ENCODE measurements at places on chromosomes 5 and 9. TPM values are rescaled to one million over a fixed set of nuclear protein-coding genes. Genes with fewer than 3 reads are reported as not detected.

GRCh38 chr9:137679249-137679648 lies 60.4 kb downstream of the EHMT1 start:
- H3K4me1 ChIP-seq, result peaks cover 9% of the 10 kb centered on the region
- no peaks in the 10 kb centered on the region for H3K36me3 ChIP-seq
- H3K27me3 ChIP-seq, result no peaks in the 10 kb centered on the region
- H3K4me3 ChIP-seq, result no peak overlapping the region
- H3K27ac ChIP-seq, result no peak overlapping the region
- no peak for DNase-seq

GRCh38 chr9:100229561-100229960 lies 123.2 kb downstream of the TEX10 start:
- H3K36me3 ChIP-seq, result no peaks in the 10 kb centered on the region
- H3K4me3 ChIP-seq, result no peak overlapping the region
- H3K4me1 ChIP-seq, result no peaks in the 10 kb centered on the region
- H3K27ac ChIP-seq, result no peak overlapping the region
- H3K27me3 ChIP-seq, result no peaks in the 10 kb centered on the region

DNA sequence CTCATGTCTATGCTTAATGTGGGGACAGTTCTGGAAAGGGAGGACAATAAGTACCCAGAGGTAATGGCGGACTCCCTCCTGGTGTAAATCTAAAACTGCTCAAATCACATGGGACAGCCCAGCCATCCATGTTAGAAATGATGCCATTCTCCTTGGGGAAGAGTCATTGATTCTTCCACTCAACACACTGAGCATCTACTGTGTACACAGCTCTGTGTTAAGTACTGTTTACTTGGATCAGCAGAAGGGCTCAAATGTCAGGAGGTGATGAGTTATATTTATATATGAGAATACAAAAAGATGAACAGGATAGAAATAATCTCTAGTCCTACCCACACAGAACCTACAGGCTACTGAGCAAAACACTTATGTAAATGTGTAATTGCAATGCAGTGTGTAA lies 31.8 kb upstream of the NANS start:
- H3K4me1 ChIP-seq, result peaks cover 5% of the 10 kb centered on the region
- DNase-seq, result no peak
- no peak overlapping the region for H3K4me3 ChIP-seq
- no peaks in the 10 kb centered on the region for H3K27me3 ChIP-seq
- H3K36me3 ChIP-seq, result peaks cover 3% of the 10 kb centered on the region

DNA sequence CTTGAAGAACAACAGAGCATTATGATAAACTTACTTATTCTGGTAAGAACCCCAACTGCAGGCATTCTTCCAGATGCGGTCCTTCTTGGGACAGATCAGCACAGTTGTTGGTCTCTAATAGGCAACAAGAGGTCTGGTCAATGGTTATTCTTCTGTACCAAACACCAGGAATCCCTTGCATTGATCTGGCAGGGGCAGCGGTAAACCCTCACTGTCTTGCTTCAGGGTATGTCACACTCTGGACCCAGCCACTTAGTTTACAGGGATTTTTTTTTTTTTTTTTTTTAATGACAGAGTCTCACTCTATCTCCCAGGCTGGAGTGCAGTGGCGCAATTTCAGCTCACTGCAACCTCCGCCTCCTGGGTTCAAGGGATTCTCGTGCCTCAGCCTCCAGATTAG lies 1.3 kb upstream of the FAM193B start:
- no peak overlapping the region for H3K27ac ChIP-seq
- peaks cover 31% of the 10 kb centered on the region for H3K4me1 ChIP-seq
- DNase-seq, result no peak
- H3K36me3 ChIP-seq, result no peaks in the 10 kb centered on the region

DNA sequence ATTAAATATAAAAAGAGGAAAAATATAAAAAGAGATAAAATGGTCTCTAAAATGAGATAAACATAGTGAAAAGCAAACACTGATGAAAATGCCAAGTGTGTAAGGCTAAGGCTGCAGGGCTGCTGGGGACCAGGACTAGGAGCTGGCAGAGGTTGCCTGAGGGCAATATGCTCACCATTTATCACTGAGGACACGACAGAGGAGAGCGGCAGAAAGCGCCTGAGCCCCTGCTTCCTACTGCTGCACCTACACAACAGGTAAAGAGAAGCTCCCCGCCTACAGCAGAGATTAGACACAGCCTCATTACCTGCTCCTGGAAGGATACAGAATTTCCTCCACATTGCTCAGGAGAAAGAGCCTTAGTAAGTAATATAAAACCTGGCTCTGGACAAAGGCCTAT lies 70.7 kb upstream of the PPP1R2B start:
- no peaks in the 10 kb centered on the region for H3K4me1 ChIP-seq
- DNase-seq, result no peak
- no peak overlapping the region for H3K27ac ChIP-seq
- H3K36me3 ChIP-seq, result no peaks in the 10 kb centered on the region
- H3K27me3 ChIP-seq, result no peaks in the 10 kb centered on the region
- H3K4me3 ChIP-seq, result no peak overlapping the region

DNA sequence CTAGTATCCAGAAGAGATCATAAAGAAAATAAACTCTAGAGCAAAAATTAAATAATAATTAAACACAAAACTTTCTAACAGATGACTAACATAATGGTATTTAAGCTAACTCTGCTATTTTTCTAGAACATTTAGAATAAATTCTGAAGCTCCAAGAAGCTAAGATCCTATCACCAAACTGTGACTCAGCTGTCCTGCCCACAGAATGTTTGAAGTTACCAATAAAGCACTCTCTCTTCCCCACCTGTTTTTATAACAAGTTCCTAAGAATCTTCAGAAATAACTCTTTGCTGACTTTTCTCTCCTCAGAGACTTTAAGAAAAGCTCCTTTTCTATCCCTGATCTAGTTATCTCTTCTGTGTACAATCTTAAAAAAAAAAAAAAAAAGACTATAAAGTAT lies 6.0 kb upstream of the EFNA5 start:
- no peak overlapping the region for H3K4me3 ChIP-seq
- no peaks in the 10 kb centered on the region for H3K36me3 ChIP-seq
- no peak overlapping the region for H3K27ac ChIP-seq
- peaks cover 20% of the 10 kb centered on the region for H3K4me1 ChIP-seq
- H3K27me3 ChIP-seq, result peaks cover 2% of the 10 kb centered on the region
- no peak for DNase-seq

- no peaks in the 10 kb centered on the region for H3K4me1 ChIP-seq
- no peaks in the 10 kb centered on the region for H3K27me3 ChIP-seq
- no peak for DNase-seq
- no peaks in the 10 kb centered on the region for H3K36me3 ChIP-seq
- H3K27ac ChIP-seq, result no peak overlapping the region
- no peak overlapping the region for H3K4me3 ChIP-seq
These were observed 23.7 kb upstream of the LMNB1 start for GRCh38 chr5:126753227-126753626.

GRCh38 chr5:73295921-73296320 lies 122.9 kb downstream of the TMEM174 start:
- H3K27ac ChIP-seq, result no peak overlapping the region
- H3K4me3 ChIP-seq, result no peak overlapping the region
- H3K36me3 ChIP-seq, result no peaks in the 10 kb centered on the region
- DNase-seq, result no peak
- H3K4me1 ChIP-seq, result peaks cover 11% of the 10 kb centered on the region
- H3K27me3 ChIP-seq, result peaks cover 52% of the 10 kb centered on the region

Gene CMYA5
- total RNA-seq, result 1.4 TPM

Gene SHISAL2B
- not detected for total RNA-seq

Gene GFRA3
- 0.30 TPM for total RNA-seq

Gene GARNL3
- 10.8 TPM for total RNA-seq

Gene LHX2
- total RNA-seq, result not detected
